ENCODE measurements at places on chromosomes 1 and 21.

- DNase-seq = no peak
Measured at GRCh38 chr1:167491586-167492461, 26.5 kb downstream of the CD247 start.

DNA sequence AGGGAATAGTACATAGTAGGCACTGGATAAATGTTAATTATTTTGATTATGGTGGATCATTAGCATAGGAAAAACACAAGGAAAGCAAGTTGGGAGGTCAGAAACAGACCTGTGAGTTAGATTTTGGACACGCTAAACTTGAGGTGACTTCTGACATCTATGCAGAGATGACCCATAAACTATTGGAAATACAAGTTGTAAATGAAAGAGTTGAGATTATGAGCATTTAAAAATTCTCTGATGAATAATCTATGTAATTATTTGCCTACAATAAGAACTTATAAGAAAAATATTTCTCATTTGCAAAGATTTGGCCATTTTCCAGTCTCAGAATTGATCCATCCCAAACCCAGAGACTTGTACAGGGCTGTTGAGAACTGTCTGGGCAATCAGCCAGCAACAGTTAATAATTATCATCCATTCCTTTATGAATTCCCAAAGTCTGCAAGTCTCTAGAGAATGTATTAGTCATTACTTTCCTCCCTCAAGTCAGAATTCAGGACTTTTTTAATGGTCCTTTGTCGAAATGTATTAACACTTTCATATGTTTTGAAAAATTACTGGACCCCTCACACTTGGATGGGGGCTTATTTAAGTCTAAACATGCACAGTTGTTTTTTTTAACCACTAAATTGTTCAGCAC is 19.4 kb upstream of the SLAMF6 start:
- no peak for DNase-seq

- DNase-seq = no peak
Measured at GRCh38 chr21:46180778-46181391, 3.4 kb downstream of the SPATC1L start.

GRCh38 chr1:233359431-233359830 is 31.9 kb downstream of the MAP3K21 start:
- no peak for DNase-seq

DNA sequence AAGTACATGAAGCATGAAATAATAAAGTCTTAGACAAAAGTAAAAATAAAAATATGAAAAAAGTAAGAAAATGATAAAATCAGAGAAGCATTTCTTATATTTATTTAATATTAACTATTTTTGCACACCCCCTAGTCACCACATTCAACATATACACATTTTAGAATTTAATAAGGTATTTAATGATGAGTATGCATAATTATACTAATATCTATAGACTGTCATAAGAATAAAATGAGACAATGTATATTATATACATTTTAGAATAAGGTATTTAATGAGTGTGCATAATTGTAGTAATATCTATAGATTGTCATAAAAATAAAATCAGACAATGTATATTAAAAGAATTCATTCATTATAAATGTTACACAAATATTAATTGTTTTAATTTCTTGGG is 18.9 kb downstream of the PIGK start:
- DNase-seq = no peak

GRCh38 chr1:25899792-25900191 is 6.4 kb downstream of the STMN1 start:
- no peak for DNase-seq

DNA sequence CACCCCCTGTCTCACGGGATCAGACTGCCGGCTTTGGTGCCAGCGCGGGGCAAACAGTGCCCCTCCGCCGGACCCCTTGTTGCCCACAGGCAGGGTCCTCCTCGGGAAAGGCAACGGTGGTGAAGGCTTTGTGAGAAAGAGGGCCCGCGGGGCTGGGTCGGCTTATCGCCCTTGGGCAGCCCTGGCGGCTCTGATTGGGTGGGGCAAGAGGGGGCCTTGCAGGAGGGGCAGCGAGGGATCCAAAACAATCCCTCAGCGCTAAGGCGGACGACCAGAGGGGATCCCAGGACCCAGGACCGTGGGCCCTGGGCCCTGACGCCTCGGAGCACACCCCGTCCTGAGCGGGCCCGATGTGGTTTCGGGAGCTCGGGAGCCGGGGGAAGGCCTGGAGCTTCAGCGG is 3.9 kb upstream of the ZNF678 start:
- no peak for DNase-seq

DNA sequence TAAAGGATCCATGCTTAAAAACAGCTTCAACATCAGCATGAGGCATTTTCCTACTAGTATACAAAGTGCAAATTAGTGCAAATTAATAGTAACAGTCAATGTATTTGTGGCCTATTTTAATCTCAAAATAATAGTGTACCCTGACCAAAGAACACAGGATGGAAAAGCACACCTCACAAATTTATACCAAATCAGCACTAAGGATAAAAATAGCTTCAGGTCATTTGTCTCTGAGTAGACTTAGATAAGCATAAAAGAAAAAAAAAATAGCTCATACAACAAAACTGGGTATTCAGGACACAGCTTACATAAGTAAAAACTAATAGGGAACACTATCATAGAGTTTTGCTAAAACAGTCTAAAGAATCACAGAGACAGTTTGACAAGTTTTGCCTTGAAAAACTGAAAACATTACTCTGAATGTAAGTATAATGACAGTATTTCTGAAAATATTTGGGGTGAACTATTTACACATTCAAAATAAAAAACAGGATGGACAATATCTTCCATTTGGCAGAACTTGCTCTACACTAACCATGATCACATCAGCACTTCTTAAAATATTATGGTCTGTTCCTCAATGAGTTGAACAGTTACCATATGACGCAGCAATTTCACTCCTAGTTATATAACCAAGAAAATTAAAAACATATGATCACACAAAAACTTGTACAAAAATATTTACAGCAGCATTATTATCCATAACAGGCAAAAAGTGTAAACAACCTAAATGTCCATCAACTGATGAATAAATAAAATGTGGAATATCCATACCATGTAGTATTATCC is 46.3 kb downstream of the RNF115 start:
- no peak for DNase-seq

- no peak for DNase-seq
Measured at GRCh38 chr21:14988760-14989159, 76.0 kb downstream of the NRIP1 start.
